ENCODE measurements at places on chromosomes 3 and 15. TPM values are rescaled to one million over a fixed set of nuclear protein-coding genes. Genes with fewer than 3 reads are reported as not detected.

DNA sequence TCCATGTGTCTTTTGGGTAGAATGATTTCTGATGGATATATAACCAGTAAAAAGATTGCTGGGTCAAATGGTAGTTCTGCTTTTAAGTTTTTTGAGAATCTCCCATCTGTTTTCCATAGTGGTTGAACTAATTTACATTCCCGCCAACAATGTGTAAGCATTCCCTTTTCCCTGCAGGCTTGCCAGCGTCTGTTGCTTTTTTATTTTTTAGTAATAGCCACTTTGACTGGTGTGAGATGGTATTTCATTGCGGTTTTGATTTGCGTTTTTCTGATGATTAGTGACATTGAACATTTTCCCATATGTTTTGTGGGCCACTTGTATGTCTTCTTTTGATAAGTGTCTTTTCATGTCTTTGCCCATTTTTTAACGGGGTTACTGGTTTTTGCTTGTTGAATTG lies 36.3 kb upstream of the MB21D2 start:
- H3K4me1 ChIP-seq = peaks cover 25% of the 10 kb centered on the region
- no peak for DNase-seq
- H3K36me3 ChIP-seq = no peaks in the 10 kb centered on the region

GRCh38 chr3:149313542-149313941 lies 19.9 kb downstream of the TM4SF18 start:
- H3K4me1 ChIP-seq = peaks cover 55% of the 10 kb centered on the region
- H3K4me3 ChIP-seq = no peak overlapping the region
- H3K36me3 ChIP-seq = peaks cover 3% of the 10 kb centered on the region
- H3K27me3 ChIP-seq = no peaks in the 10 kb centered on the region

DNA sequence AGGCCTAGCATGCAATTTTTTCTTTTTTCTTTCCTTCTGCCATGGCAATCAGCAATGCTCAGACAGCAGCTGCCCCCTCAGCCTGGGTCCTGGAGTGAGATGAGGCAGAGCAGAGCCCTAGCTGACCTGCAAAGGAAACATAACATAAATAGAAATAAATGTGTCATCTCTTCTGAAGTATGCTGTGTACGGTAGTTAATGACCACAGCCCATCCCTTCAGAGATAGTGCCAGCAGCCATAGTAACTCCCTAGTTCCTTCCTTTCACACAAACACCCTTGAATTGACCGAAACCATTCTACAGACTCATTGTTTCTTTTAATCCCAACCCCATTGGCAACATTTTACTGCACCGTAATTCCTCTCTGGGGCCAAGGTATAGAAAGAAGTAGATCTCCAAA lies 8.4 kb upstream of the CD47 start:
- H3K36me3 ChIP-seq = no peaks in the 10 kb centered on the region
- H3K4me3 ChIP-seq = no peak overlapping the region
- DNase-seq = peak; percentile 52
- no peaks in the 10 kb centered on the region for H3K27me3 ChIP-seq
- peak overlapping the region; percentile 40 for H3K27ac ChIP-seq

- no peak overlapping the region for H3K4me3 ChIP-seq
- H3K27me3 ChIP-seq = peaks cover 9% of the 10 kb centered on the region
- H3K27ac ChIP-seq = no peak overlapping the region
- peaks cover 16% of the 10 kb centered on the region for H3K36me3 ChIP-seq
Measured at GRCh38 chr15:94066811-94067210, 164.6 kb upstream of the MCTP2 start.

GRCh38 chr3:139318431-139318816 lies 25.4 kb upstream of the MRPS22 start:
- peaks cover 7% of the 10 kb centered on the region for H3K27me3 ChIP-seq
- peaks cover 67% of the 10 kb centered on the region for H3K4me1 ChIP-seq
- peaks cover 21% of the 10 kb centered on the region for H3K36me3 ChIP-seq
- no peak overlapping the region for H3K27ac ChIP-seq
- DNase-seq = no peak

DNA sequence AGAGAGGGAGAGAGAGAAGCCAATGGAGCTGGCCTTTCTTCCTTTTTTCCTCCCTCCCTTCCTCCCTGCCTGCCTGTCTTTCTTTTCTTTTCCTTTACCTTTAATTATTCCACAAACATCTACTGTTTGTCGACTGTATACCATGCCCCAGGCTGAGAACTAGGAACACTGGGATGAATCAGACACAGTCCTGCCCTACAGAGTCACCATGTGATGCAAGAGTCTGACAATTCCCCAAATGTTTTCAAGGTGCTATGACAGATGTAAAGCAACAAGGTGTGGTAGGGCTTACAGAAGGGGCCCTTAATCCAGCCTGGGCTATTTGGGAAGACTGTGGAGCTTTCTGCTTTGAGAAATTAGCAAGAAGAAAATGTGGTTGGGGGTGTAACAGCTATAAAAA lies 4.0 kb upstream of the SPSB4 start:
- DNase-seq = no peak
- peaks cover 38% of the 10 kb centered on the region for H3K27me3 ChIP-seq
- H3K36me3 ChIP-seq = no peaks in the 10 kb centered on the region
- H3K4me1 ChIP-seq = no peaks in the 10 kb centered on the region
- no peak overlapping the region for H3K4me3 ChIP-seq
- H3K27ac ChIP-seq = no peak overlapping the region

GRCh38 chr3:129087138-129087702 lies 26.6 kb downstream of the GP9 start:
- H3K4me3 ChIP-seq = no peak overlapping the region
- H3K36me3 ChIP-seq = no peaks in the 10 kb centered on the region
- no peaks in the 10 kb centered on the region for H3K4me1 ChIP-seq
- H3K27ac ChIP-seq = no peak overlapping the region

GRCh38 chr3:119227070-119227850 lies 13.4 kb downstream of the B4GALT4 start:
- peaks cover 45% of the 10 kb centered on the region for H3K36me3 ChIP-seq
- no peaks in the 10 kb centered on the region for H3K27me3 ChIP-seq
- no peak overlapping the region for H3K4me3 ChIP-seq
- H3K4me1 ChIP-seq = peaks cover 27% of the 10 kb centered on the region
- DNase-seq = no peak

- no peaks in the 10 kb centered on the region for H3K27me3 ChIP-seq
- no peak for DNase-seq
- no peaks in the 10 kb centered on the region for H3K36me3 ChIP-seq
- no peak overlapping the region for H3K27ac ChIP-seq
Measured at GRCh38 chr15:64571857-64572291, 111.5 kb downstream of the ZNF609 start.

DNA sequence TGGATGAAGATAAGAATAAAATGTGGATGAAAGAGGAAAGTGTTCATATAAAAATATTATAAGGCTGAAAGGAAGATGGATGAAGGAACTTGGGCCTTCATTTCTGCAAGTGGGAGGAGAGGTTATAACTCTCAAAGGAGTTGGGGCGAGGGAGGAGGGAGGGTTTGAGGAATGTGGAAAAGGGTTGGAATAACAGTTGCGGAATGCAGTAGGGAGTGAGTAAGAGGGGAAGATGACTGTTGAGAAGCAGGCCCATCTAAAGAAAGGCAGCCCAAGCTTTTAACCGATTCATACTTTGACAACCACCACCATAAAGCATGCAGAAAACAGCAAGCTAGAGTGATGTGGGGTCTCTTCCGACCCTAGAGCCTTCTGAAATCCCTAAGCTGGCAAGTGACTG lies 8.3 kb upstream of the TM4SF4 start:
- no peaks in the 10 kb centered on the region for H3K27me3 ChIP-seq
- H3K36me3 ChIP-seq = peaks cover 26% of the 10 kb centered on the region
- DNase-seq = peak; percentile 78
- H3K27ac ChIP-seq = peak overlapping the region; percentile 99

DNA sequence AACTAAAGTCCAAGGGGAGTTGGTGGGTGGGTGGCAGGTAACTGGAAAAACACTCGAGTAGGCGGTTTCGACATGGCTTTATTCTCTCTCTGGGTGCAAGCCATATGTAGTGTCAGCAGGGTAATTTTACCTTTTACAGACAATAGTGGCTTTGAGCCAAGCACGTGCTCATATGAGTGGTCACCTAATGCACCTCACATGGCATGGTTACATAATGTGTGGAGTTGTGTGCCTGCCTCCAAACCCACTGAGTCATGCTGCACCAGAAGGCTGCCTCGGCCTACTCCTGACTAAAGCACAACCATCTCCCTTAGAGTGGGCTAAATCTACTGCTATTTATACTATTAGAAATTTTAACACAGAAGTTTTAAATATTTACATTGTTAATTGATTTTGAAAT lies 16.5 kb downstream of the CCRL2 start:
- H3K27ac ChIP-seq = no peak overlapping the region
- DNase-seq = no peak

DNA sequence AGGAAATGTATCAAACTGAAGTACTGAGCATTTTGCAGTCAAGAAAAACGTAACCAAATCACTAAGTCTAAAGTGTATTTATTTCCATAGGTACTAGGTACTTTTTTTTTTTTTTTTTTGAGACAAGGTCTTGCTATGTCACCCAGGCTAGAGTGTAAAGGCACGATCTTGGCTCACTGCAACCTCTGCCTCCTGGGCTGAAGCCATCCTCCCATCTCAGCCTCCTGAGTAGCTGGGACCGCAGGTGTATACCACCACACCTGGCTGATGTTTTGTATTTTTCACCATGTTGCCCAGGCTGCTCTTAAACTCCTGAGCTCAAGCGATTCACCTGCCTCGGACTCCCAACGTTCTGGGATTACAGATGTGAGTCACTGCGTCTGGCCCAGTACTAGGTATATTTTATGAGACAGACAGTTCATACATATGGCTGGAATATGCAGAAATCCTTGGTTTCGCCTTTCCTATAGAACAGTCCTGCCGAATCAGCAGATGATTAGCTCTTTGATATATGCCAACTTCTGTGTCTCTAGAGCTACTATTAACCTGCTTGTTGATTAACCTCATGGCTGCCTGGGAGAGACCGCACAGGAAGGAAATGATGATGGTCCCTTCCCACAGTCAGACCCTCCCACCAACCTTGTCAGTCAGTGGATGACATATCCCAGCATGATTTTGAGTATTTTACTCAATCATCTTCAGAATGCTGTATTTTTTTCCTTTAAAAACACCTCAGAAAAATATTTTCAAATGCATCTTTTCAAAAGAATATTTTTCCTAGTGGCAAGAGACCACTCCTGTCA lies 32.3 kb downstream of the TMOD3 start:
- no peak overlapping the region for H3K27ac ChIP-seq
- H3K27me3 ChIP-seq = peaks cover 1% of the 10 kb centered on the region
- no peak for DNase-seq
- peaks cover 69% of the 10 kb centered on the region for H3K4me1 ChIP-seq
- peaks cover 58% of the 10 kb centered on the region for H3K36me3 ChIP-seq
- H3K4me3 ChIP-seq = no peak overlapping the region

- no peak overlapping the region for H3K4me3 ChIP-seq
- no peaks in the 10 kb centered on the region for H3K36me3 ChIP-seq
- no peaks in the 10 kb centered on the region for H3K4me1 ChIP-seq
- DNase-seq = no peak
Measured at GRCh38 chr3:40720863-40721262, 196.1 kb downstream of the ZNF621 start.

DNA sequence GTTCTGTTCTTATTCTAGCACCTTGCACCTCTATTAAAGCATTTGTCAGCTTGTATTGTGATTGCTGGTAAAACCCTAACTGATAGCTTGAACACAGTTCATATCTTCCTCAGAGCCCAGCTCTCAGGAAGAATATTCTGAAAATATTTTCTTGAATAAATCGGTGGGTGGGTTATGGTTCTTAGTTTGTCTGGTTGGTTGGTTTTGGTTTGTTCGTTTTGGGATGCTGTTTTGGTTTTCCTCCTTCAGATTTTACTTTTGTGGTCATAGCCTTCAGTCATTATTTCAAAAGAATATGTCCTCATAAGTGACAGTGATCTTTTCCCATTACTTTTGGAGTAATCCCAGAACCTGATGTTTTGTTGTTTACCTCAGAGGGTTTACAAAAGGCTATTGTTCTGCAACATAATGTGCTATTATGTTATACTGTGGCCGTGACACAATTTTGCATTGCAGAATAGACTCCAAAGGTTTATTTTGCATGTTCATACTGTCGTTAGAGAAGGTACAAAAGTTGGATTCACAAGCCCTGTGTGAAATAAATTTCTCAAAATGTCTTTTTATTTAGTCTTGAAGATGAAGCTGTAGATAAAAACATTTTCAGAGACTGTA lies 2.7 kb upstream of the TMEM87A start:
- H3K27me3 ChIP-seq = no peaks in the 10 kb centered on the region
- peaks cover 39% of the 10 kb centered on the region for H3K4me1 ChIP-seq
- no peak for DNase-seq

GRCh38 chr15:90191344-90191687 lies 9.8 kb upstream of the SEMA4B start:
- no peak overlapping the region for H3K27ac ChIP-seq
- peaks cover 9% of the 10 kb centered on the region for H3K4me1 ChIP-seq
- no peak overlapping the region for H3K4me3 ChIP-seq
- no peak for DNase-seq
- H3K36me3 ChIP-seq = no peaks in the 10 kb centered on the region
- H3K27me3 ChIP-seq = no peaks in the 10 kb centered on the region

DNA sequence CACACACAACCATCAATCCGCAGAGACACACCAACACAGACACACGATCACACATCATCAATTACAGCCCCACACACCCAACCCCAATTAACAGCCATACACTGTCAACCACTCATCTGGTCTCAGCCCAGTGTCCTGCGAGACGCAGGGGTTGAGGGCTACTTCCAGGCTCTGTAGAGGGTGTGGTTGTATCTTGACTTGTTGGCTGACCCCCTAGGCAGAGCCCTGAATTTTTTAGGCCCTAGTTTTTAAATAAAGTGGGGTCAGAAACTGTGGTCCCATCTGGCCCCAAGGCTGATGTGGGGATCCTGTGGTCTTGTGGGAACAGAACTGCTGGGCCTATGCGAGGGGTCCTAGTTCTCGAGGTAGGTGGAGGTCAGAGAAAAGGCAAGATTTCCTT lies 9.2 kb downstream of the VILL start:
- H3K4me3 ChIP-seq = no peak overlapping the region
- H3K27me3 ChIP-seq = no peaks in the 10 kb centered on the region
- DNase-seq = no peak
- no peak overlapping the region for H3K27ac ChIP-seq
- peaks cover 16% of the 10 kb centered on the region for H3K36me3 ChIP-seq

DNA sequence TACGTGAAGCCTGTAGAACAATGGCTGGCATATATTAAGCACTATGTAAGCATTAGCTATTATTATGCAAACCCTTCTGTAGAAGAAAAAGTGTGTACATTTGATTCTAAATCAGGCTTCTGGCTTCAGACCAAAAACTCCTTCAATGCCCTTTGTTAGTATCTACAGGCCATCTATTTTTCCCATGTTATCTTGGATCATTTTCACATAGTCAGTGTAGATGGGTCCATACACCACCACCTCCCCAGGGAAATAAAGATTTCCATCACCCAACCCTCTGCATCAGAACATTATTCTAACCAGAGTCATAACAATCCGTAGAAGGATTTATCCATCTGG lies 8.0 kb upstream of the KLHL6 start:
- H3K36me3 ChIP-seq = no peaks in the 10 kb centered on the region
- peaks cover 21% of the 10 kb centered on the region for H3K27me3 ChIP-seq
- no peaks in the 10 kb centered on the region for H3K4me1 ChIP-seq
- DNase-seq = no peak

SNTN gene
- total RNA-seq = not detected

TGM5 gene
- total RNA-seq = not detected

TCF12 gene
- total RNA-seq = 122 TPM

SCN5A gene
- total RNA-seq = not detected

GRIP2 gene
- not detected for total RNA-seq

GOLGA6L9 gene
- 0.52 TPM for total RNA-seq

GOLGA8T gene
- total RNA-seq = not detected

RYR3 gene
- not detected for total RNA-seq

GHSR gene
- total RNA-seq = not detected

UBA3 gene
- 62.1 TPM for total RNA-seq
